ENCODE measurements at places on chromosomes 5 and 9.

GRCh38 chr5:115194676-115195075, 25.0 kb upstream of the TRIM36 start:
- DNase-seq = no peak

- DNase-seq = peak; percentile 95
These were observed 24.9 kb downstream of the NEK6 start for GRCh38 chr9:124282442-124283227.

GRCh38 chr5:91794856-91795548, 411.9 kb upstream of the ARRDC3 start:
- DNase-seq = no peak

- DNase-seq = no peak
These were observed 201.1 kb upstream of the GLRA1 start for GRCh38 chr5:152125661-152126205.

DNA sequence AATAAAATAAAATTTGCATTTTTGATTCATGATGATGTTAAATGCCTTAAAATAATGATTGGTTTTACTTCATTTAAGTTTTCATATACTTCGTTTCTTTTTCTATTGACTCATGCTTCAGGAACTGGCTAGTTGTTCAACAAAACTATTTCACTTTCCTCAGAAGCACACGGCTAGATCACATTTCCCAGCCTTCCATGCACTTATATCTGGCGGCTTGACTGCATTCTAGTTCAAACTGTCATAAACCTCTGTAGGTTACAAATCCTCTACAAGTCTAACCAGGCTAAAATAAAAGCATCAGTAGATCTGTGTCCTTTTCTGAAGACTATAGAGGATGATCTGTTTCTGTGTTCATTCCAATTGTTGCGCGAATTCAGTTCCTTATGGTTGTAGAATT, 46.3 kb upstream of the CNTLN start:
- no peak for DNase-seq

GRCh38 chr5:158198636-158199035, 339.7 kb upstream of the CLINT1 start:
- no peak for DNase-seq

GRCh38 chr9:91240596-91241165, 121.0 kb downstream of the AUH start:
- no peak for DNase-seq

DNA sequence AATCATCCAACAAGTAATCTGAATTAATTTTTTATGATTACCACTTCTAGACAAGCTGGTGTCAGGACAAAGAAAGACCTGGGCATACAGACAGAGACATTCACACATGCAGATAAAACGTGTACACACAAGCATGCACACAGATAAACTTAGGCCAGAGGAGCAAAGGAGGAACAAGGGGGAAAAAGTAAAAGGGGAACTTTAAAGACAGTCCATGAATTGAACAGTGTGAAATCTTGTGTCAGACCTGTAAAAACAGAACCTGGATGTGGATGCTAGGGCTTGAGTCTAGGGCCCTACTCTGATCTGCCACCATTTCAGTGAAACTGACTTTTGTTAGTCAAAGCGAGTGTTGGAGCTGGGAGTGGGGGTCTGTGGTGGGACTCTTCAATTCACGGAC, 11.2 kb upstream of the ZSWIM6 start:
- DNase-seq = no peak

DNA sequence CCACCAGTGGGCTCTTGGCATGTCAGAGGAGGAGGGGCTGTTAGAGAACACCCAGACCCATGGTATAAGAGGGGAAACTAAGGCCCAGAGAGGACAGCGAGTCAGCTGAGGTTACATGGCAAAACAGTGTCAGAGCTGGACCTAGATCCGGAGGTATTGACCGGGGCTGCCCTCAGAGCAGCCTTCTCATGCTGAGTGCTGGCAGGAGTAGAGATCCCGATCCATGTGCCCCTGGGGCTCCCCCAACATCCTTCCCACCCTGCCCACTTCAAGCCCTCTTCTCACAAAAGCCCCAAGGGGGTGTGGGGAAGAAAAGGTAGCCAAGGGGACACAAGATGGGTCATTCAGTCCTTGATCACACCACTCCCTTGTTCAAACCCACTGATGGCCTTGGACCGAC, 19.9 kb downstream of the CSF1R start:
- no peak for DNase-seq

- peak; percentile 22 for DNase-seq
These were observed 23.8 kb upstream of the SLC46A2 start for GRCh38 chr9:112914524-112914923.

- DNase-seq = no peak
These were observed 90.3 kb downstream of the ANKRD55 start for GRCh38 chr5:56142614-56143372.

- peak; percentile 86 for DNase-seq
These were observed at the start of gene SNAPC4 for GRCh38 chr9:136400038-136400834. Gene SNAPC4, minus strand, starts transcription at chr9:136400170. Its CDS starts 1,742 bp downstream, at chr9:136398428.

- DNase-seq = peak; percentile 80
These were observed 44.0 kb upstream of the SVEP1 start for GRCh38 chr9:110623462-110624025.

- peak; percentile 45 for DNase-seq
These were observed 3.0 kb upstream of the PCDH1 start for GRCh38 chr5:141880961-141881801.

GRCh38 chr5:170482511-170482910, 21.3 kb upstream of the KCNIP1 start:
- no peak for DNase-seq

DNA sequence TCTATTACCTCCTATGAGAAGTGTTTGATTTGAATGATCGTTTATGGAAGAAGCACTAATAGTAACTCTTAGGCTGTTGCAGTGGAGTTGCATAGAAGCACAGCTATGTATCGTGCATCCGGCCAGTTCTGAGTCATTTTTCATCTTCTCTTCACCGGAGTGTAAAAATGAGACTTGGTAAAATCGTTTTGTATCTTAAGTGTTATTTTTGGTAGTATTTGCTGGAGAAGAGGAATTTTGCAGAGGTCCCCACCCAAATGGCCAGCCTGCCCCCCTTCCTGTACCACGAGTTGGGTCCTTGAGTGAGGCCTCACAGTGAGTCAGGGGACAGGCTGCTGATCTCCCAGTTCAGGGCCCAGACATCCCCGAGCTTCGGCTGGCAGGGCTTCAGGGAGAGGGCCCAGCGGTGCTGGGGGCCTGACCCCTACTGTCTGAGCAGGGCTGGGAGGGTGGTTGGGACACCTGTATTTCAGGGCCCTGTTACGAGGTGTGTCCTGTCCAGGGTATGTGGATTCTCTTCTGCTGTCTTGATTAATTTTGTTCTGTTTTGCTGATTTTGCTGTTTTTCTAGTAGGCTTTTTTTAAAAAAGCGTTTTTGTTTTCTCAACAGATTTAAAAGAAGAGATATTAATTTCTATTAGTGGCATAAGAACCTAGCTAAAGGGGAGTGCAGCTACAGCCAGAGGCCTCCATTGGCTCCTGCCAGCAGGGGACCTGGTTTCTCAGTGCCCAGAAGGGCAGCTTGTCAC, 210.8 kb downstream of the TRIO start:
- peak; percentile 22 for DNase-seq

GRCh38 chr9:91541734-91542133, 118.1 kb upstream of the NFIL3 start:
- DNase-seq = no peak

DNA sequence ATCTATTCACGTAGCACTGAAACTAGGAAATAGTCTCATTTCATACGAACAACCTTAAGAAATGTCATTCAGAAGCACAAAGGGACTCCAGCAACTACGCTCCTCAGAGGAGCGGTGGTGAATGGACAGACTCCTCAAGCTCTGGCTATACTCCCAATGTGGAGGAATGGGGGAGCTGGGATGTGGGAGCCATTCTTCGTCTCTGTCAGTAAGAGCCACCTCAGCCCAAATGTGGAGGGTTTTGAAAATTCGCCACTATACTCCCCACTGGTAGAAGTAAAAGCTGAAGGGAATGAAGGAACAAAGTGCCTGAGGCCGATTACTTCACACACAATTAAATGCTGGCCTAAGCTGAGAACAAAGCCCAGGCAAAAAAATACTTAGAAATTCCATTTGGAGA, 96.3 kb downstream of the ADAMTS12 start:
- DNase-seq = no peak

DNA sequence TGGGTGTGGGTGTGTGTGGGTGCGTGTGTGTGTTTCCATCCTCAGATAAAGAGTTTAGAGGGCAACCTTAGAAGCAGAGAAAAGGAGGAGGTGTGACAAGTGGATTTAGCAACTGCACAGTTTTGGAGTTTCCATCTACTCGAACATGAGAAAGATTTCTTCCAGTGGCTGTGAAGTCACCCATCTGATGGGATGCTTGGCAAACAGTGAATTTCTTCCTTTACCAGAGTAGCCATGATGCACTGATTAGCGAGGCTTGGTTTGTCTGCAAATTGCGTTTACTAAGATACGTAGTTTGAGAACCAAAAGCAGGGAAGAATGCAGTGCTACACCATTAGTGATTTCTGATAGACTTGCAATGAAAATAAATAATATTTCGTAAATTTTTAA, 791 bp upstream of the STARD4 start:
- no peak for DNase-seq

GRCh38 chr9:112332674-112332976, 794 bp downstream of the PTBP3 start:
- no peak for DNase-seq

DNA sequence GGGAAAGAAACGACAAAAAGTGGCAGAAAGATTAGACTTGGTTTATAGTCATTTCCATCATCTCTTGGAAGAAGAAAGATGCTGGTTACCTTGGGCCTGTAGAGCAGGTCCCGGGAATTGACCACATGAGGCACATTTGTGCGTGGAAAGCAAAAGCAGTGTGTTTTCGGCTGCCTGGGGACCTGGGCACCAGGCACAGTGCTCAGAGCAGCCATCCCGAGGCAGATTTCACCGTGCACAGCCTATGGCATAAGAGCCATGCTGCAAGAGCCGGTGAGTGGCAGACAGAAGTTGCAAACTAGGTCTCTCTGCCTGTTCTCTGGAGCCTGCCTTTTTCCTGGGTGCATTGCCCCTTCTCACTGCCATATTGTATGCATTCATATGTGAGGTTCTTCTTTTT, 77.0 kb downstream of the ICE1 start:
- no peak for DNase-seq

DNA sequence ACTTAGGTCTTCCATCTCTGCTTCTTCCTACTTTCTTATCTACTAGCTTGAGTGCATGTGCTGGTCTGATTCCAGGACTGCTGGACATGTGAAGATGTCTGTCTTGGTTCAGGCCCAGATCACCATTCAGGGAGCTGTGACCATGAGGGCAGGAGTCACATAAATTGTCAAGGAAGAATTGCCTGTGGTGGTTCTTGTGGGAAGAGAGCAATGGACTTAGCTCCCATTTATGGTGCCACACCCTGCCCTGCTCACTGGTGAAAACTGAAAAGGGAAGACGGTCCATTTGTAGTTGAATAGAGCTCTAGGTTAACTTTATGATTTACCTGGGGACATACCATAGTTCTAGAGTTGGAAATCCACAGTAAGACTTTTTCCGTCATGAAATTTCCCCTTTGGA, 244.3 kb upstream of the ZNF608 start:
- DNase-seq = no peak

DNA sequence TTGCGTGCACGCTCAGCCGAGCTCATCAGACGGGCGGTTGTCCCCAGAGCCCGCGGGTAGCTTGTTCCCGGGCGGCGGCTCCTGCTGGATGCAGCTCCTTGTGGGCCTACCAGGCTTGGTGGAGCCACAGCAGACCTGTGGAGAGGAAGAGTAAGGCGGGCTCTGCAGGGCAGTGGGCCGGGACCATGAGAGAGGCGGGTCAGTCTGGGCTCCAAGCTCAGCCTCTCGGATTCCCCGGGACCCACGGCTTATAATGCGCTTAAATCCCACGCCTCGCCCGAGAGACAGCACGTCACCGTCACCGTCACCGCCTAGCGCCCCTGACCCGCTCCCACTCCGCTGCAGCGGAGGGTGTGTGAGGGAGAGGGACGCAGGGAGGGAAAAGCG, 1.9 kb upstream of the ANKRD18A start:
- DNase-seq = no peak

DNA sequence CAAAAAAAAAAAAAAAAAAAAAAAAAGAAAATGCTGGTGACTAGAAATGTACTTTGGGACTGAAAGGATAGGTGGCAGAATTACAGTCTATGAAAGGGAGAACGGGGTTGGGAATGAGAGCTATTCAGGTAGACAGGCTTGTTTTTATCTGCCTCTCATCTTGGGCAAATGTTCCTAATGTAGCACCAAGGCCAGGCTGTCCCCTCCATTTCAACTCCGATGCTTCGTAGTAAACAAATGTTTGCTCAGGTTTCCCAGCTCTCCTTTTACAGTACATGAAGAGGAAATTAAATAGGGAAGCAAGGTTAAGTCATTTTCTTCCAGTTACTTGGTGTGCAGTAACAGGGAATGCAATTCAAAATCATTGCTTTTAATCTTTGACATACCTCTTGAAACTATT, 4.4 kb upstream of the BASP1 start:
- DNase-seq = no peak

DNA sequence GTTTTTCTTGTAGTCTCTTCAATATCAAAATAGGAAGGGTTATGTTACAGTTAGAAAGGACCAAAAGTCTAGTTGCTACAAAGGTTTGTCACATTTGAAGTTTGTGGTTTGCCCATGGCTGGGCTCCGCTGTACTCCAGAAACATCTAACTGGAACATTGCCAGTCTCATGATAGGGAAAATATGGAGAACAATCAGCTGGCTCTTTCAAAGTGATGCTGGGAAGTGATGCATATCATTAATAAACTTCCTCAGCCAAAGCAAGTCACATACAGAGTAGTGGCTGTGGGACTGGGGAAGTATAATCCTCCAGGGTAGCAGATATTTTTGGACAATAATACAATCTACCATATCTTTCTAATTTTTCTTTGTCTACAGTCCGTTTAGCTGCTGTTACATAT, 8.8 kb downstream of the BTF3 start:
- peak; percentile 55 for DNase-seq

GRCh38 chr9:135522137-135522877, 1.1 kb downstream of the LCN1 start:
- DNase-seq = no peak

GRCh38 chr5:61319388-61320146, 12.5 kb upstream of the ZSWIM6 start:
- DNase-seq = peak; percentile 49

DNA sequence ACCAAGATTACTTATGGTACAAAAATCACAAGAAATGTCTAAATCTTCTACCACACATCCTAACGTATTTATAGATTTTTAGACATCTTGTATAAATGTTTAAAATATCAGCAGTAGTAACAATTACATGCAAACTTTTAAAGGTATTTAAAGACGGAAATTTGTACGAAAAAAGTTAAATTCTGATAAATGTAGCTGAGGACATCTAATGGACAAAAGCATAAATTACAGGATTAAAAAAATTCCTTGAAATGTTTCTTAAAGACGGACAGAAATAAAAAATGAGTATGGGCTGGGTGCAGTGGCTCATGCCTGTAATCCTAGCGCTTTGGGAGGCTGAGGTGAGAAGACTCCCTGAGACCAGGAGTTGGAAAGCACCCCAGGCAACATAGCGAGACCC, 15.8 kb downstream of the ERCC8 start:
- peak; percentile 35 for DNase-seq

- no peak for DNase-seq
These were observed 16.1 kb downstream of the PCSK5 start for GRCh38 chr9:75906531-75906930.

- peak; percentile 39 for DNase-seq
These were observed 19.6 kb upstream of the ROPN1L start for GRCh38 chr5:10421896-10422691.

- DNase-seq = no peak
These were observed 416.4 kb downstream of the EFNA5 start for GRCh38 chr5:107254214-107254901.

Measured in fibroblast of pulmonary artery (primary cell).